GM12892 (cell line): ENCODE measurements at places on chromosomes 6 and 20.

DNA sequence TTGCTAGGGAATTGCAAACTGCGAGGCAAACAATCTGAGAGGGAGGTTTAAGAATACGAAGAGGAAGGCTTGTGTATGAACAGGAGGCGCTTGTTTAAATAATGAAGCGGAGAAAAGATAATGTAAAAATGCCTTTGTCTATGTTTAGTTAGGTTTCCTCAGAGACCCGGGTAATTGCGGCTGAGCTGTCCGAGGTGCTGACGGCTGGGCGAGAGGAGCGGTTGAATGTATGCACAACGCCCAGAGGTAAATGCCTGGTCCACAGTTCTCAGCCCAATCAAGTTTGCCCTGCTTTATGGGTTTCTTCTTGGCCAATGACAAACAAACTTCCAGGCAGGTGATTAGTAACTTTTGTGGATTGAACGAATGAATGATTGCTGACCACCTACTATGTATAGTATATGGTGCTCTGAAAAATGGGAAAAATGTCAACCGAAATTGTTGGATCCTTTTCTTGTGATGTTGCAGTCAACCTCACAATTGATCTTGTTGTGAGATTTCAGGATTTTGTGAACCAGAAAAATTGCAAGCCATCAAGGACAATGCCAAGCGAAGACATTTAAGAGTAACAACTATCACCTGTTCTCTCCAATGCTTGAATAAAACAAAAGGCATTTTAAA, 38.3 kb upstream of the SLC32A1 start:
- DNase-seq: no peak

DNA sequence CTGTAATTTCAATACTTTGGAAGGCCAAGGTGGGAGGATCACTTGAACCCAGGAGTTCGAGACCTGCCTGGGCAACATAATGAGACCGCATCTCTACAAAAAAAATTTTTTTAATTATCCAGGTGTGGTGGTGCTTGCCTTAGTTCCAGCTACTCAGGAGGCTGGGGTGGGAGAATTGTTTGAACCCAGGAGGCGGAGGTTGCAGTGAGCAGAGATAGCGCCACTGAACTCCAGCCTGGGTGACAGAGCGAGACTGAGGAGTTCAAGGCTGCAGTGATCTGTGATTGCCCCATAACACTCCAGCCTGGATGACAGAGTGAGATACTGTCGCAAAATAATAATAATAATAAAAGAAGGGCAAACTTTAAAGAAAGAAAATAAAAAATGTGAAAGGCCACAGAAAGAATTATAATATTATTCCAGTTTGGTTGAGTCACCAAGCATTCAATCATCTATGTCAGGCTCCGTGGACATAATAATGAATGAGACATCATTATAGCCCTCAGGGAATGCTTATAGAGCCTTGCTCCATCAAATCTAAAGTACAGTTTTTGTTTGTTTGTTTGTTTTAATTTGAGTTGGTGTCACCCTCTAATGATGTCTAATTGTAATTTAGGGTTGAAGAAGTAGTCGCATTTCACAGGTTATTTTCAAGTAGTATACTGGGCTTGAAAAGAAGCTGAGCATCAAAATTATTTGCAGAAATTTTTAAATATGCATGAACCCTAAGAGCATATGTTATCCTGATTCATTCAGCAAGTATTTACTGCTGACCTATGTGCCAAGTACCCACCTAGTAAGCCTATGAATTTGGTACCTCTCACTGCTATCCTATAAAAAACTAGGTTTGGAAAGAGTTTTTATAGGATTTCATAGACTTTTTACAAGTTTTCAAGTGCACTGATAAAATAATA, 15.1 kb downstream of the GLYATL3 start:
- no peak for DNase-seq

GRCh38 chr20:58628491-58629214, 22.4 kb upstream of the STX16 start:
- DNase-seq: no peak

DNA sequence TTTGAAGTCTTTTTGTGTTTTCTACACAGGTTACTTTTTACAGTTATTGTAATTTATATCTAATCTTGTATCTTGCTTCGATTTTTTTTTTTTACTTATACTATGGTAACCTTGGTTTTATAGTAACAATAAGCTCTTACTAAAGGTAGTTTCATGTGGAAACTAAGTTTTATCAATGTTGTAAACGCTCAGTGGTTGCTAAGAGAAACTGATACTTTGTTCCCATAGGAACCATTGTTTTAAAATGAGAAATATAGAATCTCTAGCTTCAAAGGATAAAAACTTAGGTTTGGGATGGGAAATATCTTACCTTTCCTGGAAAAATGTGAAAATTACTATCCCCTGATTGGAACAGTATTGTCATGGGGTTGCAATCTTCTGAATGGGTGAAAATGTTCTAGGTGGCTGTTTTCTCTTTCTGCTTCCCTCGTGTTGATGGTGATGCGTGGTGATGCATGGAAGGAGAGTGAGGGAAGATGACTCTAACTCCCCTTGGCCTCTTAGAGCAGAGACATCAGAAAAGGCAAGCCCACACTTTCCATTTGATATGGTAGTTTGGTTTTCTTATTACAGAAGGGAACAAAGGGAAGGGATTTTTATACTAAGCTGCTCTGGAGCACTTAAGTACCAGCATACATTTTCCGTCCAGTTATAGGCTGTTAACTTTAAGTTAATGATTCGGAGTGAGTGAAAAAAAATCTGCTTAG, 23.5 kb upstream of the BACH2 start:
- DNase-seq: no peak

- DNase-seq: no peak
These were observed 62.2 kb upstream of the PLN start for GRCh38 chr6:118485601-118486550.

DNA sequence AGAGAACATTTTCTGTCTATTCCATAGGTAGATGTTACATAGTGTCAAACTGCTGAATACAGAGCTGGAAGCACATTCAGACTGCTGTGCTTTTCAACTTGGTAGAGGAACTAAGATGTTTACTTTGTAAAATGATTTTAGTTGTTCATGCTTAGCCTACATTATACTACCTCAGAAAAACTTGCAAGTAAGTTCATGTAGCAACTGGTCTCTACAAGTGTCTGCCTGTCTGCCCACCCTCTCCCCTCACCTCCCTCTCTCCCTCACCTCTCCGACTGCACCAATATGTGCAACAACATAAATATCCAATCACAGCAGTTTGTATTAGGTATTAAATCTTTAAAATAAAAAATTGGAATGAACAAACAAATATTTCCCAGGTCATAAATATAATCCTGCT, 25.3 kb downstream of the ELOVL4 start:
- no peak for DNase-seq

GRCh38 chr20:22524393-22525015, 59.9 kb downstream of the FOXA2 start:
- DNase-seq: no peak

DNA sequence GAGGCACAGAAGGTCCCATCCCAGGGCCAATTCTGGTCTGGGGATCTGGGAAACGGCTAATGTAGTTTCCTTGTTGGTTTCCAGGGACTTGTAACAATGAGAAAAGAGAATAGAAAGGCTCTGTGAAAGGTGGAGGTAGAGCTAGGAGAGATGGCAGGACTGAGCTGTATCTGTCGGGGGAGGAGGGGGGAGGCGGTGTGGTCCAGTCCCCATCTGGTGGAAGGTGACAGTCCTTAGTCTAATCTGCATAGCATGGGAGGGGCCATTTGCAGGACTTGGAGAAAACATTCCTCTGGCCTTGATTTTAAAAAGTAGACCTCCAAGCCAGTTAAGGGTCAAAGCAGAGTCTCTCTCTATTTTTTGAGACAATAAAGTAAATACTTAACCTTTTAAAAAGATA, 137.1 kb downstream of the DNAH8 start:
- no peak for DNase-seq

GRCh38 chr6:155694419-155694790, 238.8 kb upstream of the NOX3 start:
- DNase-seq: no peak

GRCh38 chr20:60254901-60255411, 296.7 kb downstream of the CDH26 start:
- no peak for DNase-seq

GRCh38 chr6:90249458-90249857, 47.2 kb downstream of the BACH2 start:
- DNase-seq: no peak

DNA sequence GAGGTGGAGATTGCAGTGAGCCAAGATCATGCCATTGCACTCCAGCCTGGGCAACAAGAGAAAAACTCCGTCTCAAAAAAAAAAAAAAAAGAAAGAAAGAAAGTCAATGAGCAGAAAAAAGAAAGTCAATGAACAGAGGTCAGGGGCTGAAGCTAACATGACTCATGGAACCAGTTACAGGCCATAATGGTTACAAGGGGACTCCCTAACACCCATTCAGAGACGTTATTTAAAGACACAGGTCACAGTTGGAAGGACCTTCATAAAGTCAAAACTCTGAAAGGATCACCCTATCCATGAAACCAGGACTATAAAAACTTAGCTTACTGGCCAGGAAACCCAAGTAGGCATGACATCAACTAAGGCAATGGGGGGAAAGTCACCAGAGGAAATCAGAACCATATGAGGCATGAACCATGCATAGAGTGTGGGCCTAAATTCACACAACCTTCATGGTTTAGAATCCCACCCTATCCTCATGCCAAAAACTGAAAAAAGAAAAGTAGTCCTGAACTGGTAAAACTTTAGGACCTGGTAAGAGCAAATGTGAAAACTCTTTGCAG, 18.2 kb downstream of the FBXL4 start:
- no peak for DNase-seq

GRCh38 chr20:34705008-34705396, 858 bp downstream of the TP53INP2 start:
- no peak for DNase-seq

GRCh38 chr6:69729870-69730449, 66.8 kb downstream of the LMBRD1 start:
- no peak for DNase-seq
